Spleen (tissue), 13 donors: ENCODE measurements at places on chromosomes 2 and 18.

DNA sequence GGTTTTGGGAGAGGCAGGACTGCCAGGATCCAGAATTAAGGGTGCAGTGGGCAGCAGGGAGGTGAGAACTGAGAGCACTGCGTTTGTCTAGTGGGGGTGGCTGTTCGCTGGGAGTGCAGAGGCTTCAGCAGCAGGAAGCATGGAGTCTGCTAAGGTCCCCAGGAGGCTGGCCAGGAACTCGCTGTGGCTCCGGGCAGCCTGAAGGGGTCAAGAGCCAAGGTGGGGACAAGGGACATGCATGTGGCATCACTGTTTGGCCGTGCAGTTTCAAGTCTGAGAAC lies 43.2 kb upstream of the SEMA4C start:
- DNase-seq, result no peak

DNA sequence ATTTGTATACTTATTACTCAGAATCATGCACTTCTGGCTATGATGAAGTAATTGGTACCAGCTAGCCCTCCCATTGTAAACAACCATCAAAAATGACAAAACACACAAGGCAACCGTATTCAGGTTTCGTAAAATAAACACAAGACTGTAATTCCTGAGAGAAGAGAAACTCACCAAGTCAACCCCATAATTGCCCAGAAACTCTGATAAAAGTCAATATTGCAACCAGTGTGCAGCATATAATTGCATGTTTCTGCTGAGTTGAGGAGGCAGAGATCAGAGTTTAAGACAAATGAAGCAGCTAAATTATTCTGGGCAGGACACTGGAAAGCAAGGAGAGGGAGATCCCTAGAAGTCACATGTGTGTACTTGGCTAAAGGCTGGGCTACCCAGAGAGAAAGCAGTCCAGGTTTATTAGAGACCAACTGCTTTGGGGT lies 90.3 kb downstream of the ROCK2 start:
- DNase-seq, result no peak

GRCh38 chr18:67432806-67433205 lies 83.7 kb downstream of the DSEL start:
- DNase-seq, result no peak

GRCh38 chr2:202589582-202589949 lies 45.2 kb upstream of the FAM117B start:
- no peak for DNase-seq

GRCh38 chr2:128786741-128787478 lies 468.2 kb upstream of the HS6ST1 start:
- DNase-seq, result peak; percentile 55

GRCh38 chr2:167471734-167472133 lies 583.5 kb downstream of the XIRP2 start:
- DNase-seq, result no peak

- DNase-seq, result no peak
These were observed 248.3 kb downstream of the PLCL1 start for GRCh38 chr2:198052741-198053140.

DNA sequence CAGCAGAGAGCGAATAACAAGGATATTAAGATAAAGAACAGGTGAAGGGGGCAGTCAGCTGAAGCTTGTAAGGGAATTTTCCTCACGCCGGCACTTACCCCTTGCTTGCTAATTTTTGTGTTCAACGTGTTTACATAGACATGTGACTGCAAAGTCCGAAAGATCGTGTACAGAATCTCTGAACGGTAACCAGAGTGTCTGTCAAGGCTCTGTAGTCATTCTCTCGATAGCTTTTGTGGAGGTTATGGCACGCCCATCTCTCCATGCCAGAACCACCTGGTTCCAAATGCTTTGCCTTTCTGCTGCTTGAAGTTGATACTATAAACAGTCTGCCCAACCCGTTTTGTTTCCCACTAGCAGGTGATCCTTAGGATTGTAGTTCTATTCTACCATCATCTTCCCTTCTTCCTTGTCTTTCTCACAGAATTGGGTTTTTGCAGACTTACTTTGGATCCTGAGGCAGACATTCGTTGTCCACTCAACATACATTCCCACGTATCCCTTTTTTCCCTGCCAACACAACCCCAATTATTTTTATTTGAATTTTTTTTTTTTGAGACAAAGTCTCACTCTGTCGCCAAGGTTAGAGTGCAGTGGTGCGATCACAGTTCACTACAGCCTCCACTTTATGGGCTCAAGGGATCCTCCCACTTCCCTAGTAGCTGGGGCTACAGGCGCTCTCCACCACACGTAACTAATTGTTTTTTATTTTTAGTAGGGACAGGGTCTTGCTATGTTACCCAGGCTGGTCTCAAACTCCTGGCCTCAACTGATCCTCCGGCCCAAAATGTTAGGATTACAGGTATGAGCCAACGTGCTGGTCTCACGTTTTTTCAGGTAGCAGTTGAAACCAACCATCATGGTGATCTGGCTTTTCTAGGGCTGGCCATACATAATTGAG lies 1.3 kb upstream of the USP34 start:
- no peak for DNase-seq
